Right atrium auricular region (tissue), 2 donors: ENCODE measurements at places on chromosomes 11 and 22. TPM values are rescaled to one million over a fixed set of nuclear protein-coding genes. Genes with fewer than 3 reads are reported as not detected.

DNA sequence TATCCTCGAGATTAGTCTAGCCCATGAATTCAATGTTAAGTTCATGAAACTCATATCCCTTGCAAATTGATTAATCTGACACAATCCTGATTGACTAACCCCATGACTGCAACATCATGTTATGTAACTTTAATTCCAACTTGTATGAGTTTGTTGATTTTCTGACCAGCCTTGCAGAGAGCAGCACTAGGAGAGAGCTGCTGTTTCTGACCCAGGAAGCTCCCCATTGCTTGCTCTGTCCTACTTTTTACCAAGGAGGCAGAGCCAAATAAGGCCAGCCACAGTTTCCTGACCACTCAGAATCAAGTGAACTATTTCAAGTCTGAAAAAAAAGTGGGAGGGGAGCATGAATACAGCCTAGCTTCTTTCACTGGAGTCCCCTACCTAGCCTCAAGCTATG is 13.2 kb downstream of the MPZL3 start:
- no peak for DNase-seq

GRCh38 chr11:1894759-1895158 is 3.1 kb upstream of the PRR33 start:
- DNase-seq = no peak

GRCh38 chr11:130526846-130527245 is 78.4 kb downstream of the ADAMTS15 start:
- peak; percentile 40 for DNase-seq

GRCh38 chr11:111604392-111605009 is 2.3 kb downstream of the SIK2 start:
- no peak for DNase-seq

- no peak for DNase-seq
These were observed 267.2 kb downstream of the TENM4 start for GRCh38 chr11:79173615-79174014.

The ARHGAP8 gene
- total RNA-seq = not detected

The FJX1 gene
- total RNA-seq = 1.9 TPM
